ENCODE measurements at places on chromosomes 2 and 18.

GRCh38 chr2:162125138-162125537 lies 26.9 kb downstream of the GCG start:
- DNase-seq: no peak

DNA sequence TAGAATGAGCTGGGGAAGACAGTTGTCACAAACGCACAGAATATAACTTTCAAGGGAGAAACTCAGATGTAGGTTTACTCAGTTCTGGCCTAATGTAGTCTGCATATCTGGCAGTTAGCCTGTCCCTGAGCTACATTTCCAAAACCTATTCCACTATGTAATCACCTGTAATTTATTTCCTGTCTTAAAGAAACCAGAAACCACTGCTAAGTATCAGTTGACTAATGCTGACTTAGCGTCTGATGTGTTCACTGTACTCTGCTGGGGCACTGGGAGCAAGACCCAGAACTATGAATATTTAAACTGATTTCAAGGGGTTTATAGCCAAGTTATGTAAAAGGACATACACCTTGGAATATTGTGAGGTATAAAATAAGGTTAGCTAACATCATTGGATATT lies 1995.2 kb upstream of the PIK3C3 start:
- peak; percentile 19 for DNase-seq

- no peak for DNase-seq
These were observed 802.6 kb upstream of the CHAC2 start for GRCh38 chr2:52964916-52965530.

GRCh38 chr2:49210191-49210590 lies 55.9 kb upstream of the FSHR start:
- DNase-seq: no peak

DNA sequence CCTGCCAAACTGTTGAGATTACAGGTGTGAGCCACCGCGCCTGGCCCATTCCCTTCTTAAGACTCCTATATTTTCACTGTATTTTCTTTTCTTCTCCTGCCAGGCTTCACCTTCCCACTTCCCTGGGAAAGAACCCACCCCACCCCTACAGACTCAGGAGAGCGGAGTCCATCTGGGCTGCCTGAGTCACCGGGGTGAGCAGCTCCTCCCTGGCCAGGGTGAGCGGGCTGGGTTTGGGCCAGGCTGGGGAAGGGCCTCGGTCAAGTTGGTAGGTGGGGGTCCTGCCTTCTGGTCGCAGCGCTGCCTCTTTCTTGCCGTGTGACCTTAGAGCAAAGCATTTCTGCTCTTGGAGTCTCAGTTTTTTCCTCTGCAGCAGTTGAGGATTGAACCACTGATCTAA lies 2.1 kb upstream of the GAREM2 start:
- DNase-seq: no peak

DNA sequence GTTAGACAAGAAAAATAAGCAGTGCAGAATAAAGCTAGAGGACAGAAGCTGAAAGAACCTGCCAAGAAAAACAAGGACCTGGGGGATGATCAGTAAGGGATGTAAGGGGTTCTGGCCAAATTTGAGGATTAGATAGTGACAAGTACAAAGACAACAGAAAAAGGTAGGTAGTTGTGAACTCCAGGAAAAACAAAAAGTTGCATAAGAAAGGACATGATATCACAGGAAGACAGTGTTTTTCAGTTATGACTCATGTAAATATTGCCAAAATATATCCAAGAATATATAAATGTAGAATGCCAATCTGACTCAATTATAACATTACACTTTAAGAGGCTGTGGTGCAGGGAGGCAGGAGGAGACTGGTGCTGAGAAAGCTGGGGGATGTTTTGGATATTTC lies 209.8 kb upstream of the SH3BP4 start:
- no peak for DNase-seq

DNA sequence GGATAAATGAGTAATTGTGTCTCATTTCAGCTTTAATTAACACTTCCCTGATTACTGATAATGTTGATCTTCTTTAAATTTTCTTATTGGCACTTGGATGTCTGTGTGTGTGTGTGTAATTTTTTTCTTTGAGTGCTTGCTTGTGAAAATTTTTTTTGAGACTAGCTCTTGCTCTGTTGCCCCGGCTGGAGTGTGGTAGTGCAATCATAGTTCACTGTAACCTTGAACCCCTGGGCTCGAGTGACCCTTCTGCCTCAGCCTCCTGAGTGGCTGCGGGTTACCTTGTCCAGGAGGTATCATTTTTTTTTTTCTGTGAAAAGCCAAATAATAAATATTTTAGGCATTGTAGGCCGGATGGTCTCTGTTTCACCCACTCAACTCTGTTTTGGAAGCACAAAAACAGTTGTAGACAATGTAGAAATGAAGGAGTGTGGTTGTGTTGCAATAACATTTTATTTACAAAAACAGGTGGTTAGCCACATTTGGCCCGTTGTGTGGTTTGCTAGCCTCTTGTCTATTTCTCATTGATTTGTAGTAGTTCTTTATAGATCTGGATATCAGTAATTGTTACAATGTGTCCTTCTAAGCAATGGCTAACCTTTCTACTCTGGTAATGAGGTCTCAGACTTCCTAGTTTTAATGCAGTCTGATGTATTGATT lies 7.9 kb downstream of the IL1RL2 start:
- no peak for DNase-seq

- DNase-seq: no peak
These were observed 46.9 kb downstream of the MBD5 start for GRCh38 chr2:148067801-148068200.

- DNase-seq: no peak
These were observed 3.8 kb upstream of the RHBDD1 start for GRCh38 chr2:226832061-226832460.

- DNase-seq: no peak
These were observed 87.7 kb upstream of the LPIN2 start for GRCh38 chr18:3100498-3101132.

- DNase-seq: no peak
These were observed 647.8 kb upstream of the KLHL29 start for GRCh38 chr2:22737144-22737543.

GRCh38 chr2:170227951-170228350 lies 50.0 kb downstream of the MYO3B start:
- no peak for DNase-seq

- no peak for DNase-seq
These were observed 93.5 kb downstream of the MYT1L start for GRCh38 chr2:2237563-2237962.

DNA sequence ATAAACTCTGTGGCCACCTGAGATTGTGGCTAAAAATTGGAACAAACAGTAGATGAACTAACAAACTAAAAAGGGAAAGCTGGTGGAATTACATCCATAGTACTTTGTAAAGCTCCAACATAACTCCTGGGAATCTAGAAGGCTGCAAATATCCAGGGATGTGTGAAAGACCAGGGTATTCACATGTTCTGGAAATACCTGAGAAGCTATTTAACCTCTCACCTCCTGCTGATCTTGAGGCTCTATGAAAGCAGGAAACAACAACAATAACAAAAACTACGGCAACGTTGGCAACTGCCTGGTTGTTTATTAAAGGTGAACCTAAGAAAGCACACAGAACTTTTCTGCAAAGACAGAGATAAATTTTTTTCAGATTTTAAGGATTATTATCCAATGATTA lies 171.3 kb downstream of the CCDC178 start:
- no peak for DNase-seq

DNA sequence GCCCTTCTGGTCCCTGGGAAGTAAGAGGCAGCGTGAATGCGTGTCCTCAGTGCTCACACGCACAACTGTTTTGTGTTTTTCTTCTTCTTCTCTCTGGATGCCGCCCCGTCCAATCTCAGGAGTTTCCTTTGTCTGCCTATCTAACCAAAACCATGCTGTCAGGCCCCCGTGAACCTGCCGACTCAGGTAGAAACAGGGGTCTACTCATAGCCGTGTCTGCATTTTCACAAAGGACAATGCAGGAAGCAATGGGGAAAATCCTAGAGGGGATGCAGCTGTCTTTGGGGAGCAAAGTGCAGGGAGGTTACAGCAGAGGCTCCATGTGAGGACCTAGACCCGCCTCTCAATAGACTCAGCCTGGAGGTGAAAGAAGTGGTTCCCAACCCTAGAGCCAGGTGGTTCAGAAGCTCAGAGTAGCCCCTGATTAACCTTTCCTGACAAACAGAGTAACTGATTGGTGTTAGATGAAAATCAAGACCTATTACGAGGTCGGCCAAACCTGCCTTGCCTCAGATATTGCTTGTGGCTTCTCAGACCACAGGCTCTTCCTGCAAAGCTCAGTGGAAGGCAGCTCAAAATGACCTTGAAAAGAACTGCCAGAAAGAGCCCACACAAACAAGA lies 49.3 kb downstream of the CD226 start:
- DNase-seq: no peak

DNA sequence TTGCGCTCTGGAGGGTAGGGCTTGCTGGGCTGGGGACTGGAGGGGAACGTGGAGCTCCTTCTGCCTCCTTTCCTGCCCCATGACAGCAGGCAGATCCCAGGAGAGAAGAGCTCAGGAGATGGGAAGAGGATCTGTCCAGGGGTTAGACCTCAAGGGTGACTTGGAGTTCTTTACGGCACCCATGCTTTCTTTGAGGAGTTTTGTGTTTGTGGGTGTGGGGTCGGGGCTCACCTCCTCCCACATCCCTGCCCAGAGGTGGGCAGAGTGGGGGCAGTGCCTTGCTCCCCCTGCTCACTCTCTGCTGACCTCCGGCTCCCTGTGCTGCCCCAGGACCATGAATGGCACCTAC lies 4.3 kb downstream of the GPR35 start:
- DNase-seq: no peak

GRCh38 chr2:12897181-12897580 lies 180.4 kb downstream of the TRIB2 start:
- no peak for DNase-seq

- DNase-seq: no peak
These were observed 85.7 kb upstream of the GALNT13 start for GRCh38 chr2:153786016-153786415.

DNA sequence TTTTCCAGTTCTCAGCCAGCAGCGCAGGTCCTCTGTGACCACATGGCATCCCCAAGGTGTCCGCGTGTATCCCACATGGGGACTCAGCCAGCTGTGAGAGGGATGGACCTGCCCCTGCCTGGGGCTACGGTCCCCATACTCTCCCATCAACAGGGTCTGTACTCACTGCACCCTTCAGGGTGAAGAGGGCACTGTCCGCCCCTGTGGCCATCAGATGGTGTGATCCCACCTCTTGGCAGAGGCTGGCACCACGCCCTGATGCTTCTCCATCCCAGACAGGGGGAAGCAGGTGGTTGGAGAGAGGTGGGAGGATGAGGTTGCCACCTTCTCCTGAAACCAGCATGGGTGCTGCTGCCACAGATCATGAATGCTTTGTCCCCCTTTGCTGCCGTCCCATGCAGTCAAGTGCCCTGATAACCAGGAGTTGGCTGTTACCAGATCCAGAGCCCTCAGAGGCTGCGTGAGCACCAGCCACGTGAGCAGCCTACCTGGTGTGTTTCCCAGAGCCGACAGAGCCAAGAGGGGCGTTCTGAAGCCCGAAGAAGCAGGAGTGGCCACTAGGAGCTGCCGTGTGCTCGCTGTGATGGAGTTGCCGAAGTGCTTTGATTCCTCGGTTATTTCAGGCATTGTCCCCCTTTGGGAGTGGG lies 93.9 kb downstream of the SH3RF3 start:
- DNase-seq: no peak

Data from A172 (cell line).